Tibial nerve (tissue), 4 donors: ENCODE measurements at places on chromosomes 5 and 9.

DNA sequence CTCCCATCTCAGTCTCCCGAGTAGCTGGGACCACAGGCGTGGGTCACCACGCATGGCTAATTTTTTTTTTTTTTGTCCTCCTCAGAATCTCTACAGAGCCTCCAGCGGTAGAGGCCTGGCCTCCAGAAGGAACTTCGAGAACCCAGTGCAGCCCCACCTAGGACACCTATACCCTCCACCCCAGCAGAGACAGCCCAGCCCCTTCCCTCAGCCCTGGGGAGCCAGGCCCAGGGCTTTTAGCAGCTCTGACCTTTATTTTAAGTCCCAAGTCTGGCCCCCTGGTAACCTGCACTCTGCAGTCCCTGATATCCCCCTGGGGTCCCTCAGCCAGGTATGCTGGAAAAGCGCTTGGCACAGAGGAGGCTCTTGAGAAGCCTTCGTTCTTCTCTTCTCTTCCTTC, 5.2 kb downstream of the GLIPR2 start:
- H3K27ac ChIP-seq, result no peak overlapping the region
- H3K4me1 ChIP-seq, result no peaks in the 10 kb centered on the region

GRCh38 chr5:138725818-138726416, 27.3 kb upstream of the CTNNA1 start:
- H3K4me3 ChIP-seq, result no peak overlapping the region
- peak overlapping the region; percentile 85 for H3K27ac ChIP-seq
- H3K27me3 ChIP-seq, result no peaks in the 10 kb centered on the region
- no peak for DNase-seq
- no peaks in the 10 kb centered on the region for H3K4me1 ChIP-seq
- no peaks in the 10 kb centered on the region for H3K36me3 ChIP-seq

- no peak overlapping the region for H3K4me3 ChIP-seq
- no peak for DNase-seq
- no peaks in the 10 kb centered on the region for H3K27me3 ChIP-seq
- H3K4me1 ChIP-seq, result no peaks in the 10 kb centered on the region
- H3K27ac ChIP-seq, result no peak overlapping the region
Observed at GRCh38 chr5:35919191-35919590, 19.2 kb downstream of the CAPSL start.

DNA sequence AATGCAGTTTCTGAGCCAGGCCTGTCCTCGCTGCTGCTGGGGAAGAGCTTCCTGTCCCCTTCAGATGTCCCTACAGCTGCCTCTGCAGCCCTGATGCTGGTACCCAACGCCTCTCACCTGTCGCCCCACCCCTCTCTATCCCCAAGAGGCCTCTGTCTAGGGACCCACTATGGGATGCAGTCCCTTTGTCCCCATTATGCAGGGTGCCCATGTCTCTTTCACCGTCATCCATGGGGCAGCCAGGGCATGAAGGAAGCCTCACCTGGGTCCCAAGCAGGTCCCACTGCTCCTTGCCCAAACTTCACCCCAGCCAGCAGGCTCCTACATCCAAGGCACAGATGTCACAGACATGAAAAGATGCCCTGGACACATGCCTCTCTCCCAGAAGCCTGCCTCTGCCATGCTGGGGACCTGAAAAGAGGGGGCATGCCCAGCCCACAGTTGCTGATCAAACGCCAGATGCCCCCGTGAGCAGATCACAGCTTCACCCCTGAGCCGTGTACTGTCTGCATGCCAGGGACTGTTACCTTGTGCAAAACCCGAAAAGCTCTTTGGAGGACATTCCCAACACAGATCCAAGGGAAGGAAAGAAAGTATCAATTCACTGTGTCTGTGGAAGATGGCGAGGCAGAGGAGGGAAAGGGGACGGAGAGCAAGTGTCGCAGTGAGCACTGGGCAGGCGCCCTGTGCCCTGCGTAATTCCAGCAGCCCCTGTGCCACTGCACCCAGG, 81.0 kb downstream of the ADAMTS2 start:
- H3K27ac ChIP-seq, result peak overlapping the region; percentile 20
- H3K4me3 ChIP-seq, result no peak overlapping the region
- peaks cover 27% of the 10 kb centered on the region for H3K4me1 ChIP-seq
- no peaks in the 10 kb centered on the region for H3K36me3 ChIP-seq
- DNase-seq, result no peak

- no peak overlapping the region for H3K4me3 ChIP-seq
- peaks cover 66% of the 10 kb centered on the region for H3K27me3 ChIP-seq
- no peaks in the 10 kb centered on the region for H3K36me3 ChIP-seq
- H3K4me1 ChIP-seq, result no peaks in the 10 kb centered on the region
Observed at GRCh38 chr5:176737746-176738636, 72.4 kb upstream of the UNC5A start.

GRCh38 chr5:159458217-159458711, 128.0 kb upstream of the IL12B start:
- no peaks in the 10 kb centered on the region for H3K27me3 ChIP-seq
- no peaks in the 10 kb centered on the region for H3K36me3 ChIP-seq
- no peak for DNase-seq
- H3K4me1 ChIP-seq, result no peaks in the 10 kb centered on the region
- no peak overlapping the region for H3K27ac ChIP-seq

GRCh38 chr9:304519-305185, 90.0 kb downstream of the DOCK8 start:
- no peaks in the 10 kb centered on the region for H3K4me1 ChIP-seq
- no peak overlapping the region for H3K27ac ChIP-seq
- no peaks in the 10 kb centered on the region for H3K27me3 ChIP-seq
- no peak for DNase-seq
- no peak overlapping the region for H3K4me3 ChIP-seq

- no peaks in the 10 kb centered on the region for H3K27me3 ChIP-seq
- no peak overlapping the region for H3K4me3 ChIP-seq
- no peak for DNase-seq
- no peak overlapping the region for H3K27ac ChIP-seq
Observed at GRCh38 chr5:149917073-149917676, 27.4 kb downstream of the PDE6A start.

DNA sequence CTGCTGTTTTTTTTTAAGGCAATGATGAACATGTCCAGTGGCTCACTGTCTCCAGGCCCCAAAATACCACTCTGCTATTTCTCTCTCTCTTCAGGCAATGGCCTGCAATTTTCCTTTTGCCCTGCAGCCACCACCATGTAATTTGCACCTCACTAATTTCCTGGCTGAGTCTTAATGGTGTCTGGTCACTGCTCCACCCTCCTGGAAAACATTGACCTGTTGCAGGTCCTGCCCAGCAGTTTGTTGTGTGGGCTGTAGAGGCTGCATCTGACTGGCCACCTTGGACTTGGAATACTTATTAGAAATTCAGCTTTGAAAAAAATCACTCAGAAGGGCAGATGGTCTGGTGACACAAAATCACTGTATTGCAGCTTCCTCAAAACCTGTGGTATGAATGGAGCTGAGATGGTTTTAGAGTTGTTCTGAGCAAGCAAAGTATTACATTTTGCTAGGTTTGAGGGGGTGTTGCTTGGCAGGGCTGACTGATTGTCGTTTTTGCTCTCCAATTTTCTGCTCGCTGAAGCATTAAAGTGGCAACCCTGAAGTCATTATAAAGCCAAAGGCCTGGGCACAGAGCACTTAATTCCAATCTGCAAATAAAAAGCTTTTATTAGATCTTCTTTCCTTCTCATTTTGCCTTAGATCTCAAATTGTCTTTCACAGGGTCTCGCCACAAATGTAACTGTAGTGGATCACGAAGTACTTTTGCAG, 134.8 kb downstream of the TMEM174 start:
- H3K36me3 ChIP-seq, result no peaks in the 10 kb centered on the region
- no peak overlapping the region for H3K4me3 ChIP-seq
- H3K4me1 ChIP-seq, result peaks cover 7% of the 10 kb centered on the region
- DNase-seq, result no peak

DNA sequence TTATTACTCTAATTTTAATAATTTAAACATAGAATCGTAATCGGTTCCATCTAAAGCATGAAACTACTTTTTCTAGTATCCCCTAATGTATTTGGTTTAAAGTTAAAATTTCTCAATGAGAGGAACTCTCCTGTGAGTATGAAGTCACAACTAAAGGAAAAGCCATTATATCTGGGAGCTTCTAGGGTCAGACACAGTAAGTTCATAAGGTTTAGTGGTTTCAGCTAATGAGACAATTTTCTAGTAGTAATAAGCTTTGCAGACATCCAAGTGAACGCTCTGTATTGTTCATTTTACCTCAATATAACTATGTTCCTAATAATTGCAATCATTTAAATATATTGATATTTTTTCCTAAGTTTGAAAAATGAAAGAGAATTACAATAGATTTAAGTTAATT, 364.4 kb upstream of the CDH9 start:
- H3K36me3 ChIP-seq, result no peaks in the 10 kb centered on the region
- H3K4me3 ChIP-seq, result no peak overlapping the region
- H3K27me3 ChIP-seq, result no peaks in the 10 kb centered on the region
- DNase-seq, result no peak
- H3K27ac ChIP-seq, result no peak overlapping the region

DNA sequence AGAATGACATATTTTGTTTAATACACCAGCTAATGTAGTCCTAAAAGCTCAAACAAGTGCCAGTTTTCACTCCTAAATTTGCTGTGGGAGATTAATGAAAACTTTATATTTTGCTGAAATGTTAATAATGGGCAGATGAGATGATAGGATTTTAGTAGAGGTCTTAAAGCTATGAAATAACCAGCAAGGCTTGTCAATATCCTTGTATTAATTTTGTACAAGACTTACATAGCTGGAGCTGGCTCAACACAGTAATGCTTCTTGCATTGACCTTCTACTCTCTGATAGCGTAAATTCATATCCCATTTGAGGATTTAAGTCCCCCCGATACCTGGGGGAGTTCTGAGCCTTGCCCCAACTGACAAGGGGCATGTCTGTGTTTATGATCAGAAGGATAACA, 219.2 kb downstream of the MAPKAP1 start:
- no peaks in the 10 kb centered on the region for H3K27me3 ChIP-seq
- no peak overlapping the region for H3K27ac ChIP-seq

DNA sequence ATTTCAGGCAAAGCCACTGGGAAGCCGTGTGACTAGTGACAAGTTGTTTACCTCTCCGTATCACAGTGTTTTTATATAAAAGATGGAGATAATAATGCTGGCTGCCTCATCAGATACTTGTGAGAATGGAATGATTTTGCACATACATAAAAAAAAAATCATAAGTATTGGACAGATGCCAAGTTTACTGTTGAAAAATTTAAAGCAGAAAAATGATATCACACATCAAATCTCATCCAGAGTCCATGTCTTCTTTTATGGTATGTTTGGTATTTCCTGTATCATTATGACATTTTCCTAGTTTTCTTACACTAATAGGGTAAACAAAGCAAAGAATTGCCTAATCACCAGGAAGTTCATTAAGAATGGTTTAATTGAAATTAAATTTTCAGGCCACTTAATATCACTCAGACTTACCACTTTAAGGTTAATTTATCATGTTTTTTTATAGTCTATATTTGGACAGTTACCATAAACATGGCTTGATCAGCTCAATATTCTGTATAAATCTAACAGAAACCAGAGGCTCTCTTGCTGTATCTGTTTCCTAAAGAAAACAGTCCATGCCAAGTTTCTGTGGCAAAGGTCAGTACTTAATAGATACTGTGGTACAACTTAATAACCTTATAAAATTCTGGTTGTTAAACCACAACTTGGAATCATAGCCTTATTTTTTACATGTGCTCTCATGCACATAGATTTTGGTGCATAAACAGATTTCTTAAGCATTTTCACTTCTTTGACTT, 656.5 kb upstream of the RIOK2 start:
- DNase-seq, result no peak
- H3K27ac ChIP-seq, result no peak overlapping the region
- no peak overlapping the region for H3K4me3 ChIP-seq
- H3K36me3 ChIP-seq, result no peaks in the 10 kb centered on the region
- H3K4me1 ChIP-seq, result no peaks in the 10 kb centered on the region
- H3K27me3 ChIP-seq, result no peaks in the 10 kb centered on the region
